ENCODE measurements at places on chromosomes 6 and 20.

DNA sequence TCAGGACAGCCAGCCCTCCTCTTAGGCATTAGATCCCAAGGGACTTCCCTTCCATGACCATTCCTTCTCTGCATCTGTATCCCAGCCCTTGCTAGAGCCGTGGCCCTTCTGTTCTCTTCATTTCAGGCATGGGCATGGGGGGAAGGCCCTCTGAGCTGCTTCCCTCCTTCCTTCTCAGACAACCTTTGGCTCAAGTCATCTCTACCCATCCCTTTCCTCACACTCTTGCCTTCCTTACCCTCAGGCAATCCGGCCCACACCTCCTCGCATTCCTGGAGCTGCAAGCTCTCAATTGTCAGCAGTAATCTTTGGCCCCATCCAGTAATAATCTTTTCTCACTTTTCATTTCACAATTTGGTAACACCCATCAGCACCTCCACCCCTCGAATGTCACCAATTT lies 426.9 kb upstream of the JARID2 start:
- DNase-seq, result no peak

- no peak for DNase-seq
These were observed 319.5 kb downstream of the PRL start for GRCh38 chr6:21977346-21977745.

- DNase-seq, result no peak
These were observed 1.4 kb downstream of the PHACTR1 start for GRCh38 chr6:12718015-12718414.

GRCh38 chr6:15441215-15441868 lies 195.5 kb downstream of the JARID2 start:
- no peak for DNase-seq

DNA sequence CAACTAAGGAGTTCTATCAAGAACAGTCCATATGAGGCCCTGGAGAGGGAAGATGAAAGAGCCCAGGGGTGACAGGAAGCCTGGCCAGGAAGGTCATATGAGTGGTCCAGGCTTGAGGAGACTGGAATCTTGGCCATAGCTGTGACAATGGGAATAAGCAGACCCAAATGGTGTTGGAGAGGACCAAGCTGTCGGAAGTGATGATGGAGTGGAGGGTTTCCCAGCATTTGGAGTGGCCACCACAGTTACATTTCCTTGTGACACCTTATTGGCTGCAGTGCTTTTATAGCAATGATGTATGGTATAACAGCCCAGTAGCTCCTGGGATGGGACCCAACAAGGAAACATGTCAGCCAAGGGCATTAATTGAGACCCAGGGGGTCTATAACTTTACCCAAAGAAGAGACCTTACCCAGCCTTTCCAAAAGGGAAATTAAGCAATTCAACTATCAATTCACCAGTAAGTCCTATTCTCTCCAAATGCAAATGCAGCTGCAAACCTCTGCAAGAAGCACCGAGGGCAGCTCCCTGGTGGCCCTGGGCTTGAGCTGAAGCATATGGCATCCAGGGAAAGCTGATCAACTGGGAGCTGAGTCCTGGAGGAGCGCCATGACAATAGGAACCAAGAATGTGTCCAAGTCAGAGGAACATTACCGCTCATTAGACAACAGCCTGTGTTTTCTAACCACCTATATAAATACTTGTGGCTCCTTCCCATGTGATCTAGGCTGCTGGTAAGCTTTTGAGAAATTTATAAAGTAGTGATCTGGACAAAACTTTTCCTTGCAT lies 219.4 kb downstream of the SOD2 start:
- DNase-seq, result no peak

DNA sequence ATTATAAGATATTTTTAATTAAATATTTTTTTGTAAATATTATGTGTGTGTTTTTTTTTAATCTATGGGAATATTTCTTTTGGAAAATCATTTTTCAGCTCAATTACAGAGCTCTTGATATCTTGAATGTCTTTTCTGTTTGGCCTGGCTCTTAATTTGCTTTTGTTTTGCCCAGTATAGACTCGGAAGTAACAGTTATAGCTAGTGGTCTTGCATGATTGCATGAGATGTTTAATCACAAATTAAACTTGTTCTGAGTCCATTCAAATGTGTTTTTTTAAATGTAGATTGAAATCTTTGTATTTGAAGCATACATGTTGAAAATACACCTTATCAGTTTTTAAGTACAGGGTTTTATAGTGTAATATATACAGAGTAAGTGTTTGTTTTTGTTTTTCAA lies 2.6 kb downstream of the ID4 start:
- DNase-seq, result no peak

DNA sequence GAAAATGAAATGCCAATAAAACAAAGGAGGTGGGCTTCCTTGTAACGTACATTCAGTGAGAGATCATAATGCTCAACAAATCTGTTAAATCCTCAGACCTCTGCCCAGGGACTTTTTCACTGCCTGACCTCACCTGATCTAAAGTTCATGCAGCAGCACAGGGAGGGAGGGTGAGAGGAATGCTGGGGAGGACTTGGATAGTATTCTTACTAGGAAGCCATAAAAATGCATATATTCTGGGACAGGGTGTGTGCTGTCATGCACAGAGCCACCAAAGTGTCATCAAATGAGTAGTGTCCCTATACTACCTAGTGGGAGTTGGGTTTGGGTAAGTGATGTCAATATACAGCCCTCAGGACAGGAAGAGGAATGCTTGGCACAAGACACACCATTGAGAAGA lies 32.6 kb downstream of the CLIC5 start:
- no peak for DNase-seq

- DNase-seq, result no peak
These were observed 12.9 kb downstream of the TPMT start for GRCh38 chr6:18141805-18142590.

DNA sequence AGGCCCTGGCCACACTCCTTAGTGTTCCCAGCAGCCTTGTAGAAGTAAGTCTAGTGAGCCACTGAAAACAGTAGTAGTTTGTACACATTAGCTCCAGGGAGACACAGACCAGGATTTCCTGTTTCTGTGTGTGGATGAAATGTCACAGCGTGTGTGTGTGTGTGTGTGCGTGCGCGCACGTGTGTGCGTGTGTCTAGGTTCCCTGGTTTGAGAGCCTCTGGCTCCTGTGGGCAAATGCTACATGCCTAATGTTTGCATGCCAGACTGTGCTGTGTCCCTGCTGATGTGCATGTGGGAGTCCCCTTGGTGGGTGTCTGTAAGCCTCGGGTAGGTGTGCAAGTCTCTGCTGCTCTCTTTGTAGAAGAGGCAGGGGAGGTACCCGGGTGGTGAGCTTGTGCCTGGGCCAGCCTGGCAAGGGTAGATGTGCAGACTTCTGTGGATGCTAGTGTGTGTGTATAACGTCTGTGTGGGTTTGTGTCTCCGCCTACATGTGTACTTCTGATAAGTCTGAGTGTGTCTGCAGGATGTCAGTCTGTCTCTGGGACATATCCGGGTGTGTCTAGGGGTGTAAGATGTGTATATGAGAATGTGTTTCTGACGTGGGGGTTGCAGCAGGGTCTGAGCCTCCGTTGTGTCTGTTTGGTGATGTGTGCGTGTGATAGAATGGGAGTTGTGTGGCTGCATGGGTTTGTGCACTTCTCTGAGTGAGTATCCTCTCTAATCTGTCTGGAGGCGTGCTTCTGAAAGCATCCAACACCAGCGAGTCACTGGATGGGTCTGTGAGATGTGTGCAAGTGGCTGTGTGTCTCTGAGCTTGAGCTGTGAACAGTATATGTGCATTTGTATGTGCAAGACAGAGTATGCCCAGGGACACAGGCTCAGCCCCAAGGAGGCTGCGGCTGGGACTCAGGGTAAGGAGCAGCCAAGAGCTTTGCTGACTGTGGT lies 19.0 kb upstream of the TLDC2 start:
- no peak for DNase-seq

GRCh38 chr6:89368999-89369398 lies 16.5 kb upstream of the UBE2J1 start:
- DNase-seq, result no peak

DNA sequence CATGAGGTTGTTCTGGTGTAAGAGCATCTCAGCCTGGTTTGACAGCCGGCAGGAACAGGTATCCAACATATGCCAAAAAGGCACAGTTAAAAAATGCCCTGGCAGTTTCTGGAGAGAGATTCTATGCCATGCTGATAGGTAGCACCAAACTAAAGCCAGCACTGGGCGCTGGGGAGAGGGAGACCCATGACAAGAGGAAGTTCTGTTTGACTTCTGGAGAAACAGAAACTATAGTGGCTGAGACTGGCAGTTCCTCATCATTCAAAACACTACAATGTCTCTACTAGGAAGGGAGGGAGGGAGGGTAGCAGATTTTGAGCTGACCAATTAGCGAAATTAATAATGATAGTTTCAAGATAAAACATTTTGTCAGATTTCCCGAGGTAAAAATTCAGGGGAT lies 174.1 kb downstream of the ADAT2 start:
- DNase-seq, result no peak

DNA sequence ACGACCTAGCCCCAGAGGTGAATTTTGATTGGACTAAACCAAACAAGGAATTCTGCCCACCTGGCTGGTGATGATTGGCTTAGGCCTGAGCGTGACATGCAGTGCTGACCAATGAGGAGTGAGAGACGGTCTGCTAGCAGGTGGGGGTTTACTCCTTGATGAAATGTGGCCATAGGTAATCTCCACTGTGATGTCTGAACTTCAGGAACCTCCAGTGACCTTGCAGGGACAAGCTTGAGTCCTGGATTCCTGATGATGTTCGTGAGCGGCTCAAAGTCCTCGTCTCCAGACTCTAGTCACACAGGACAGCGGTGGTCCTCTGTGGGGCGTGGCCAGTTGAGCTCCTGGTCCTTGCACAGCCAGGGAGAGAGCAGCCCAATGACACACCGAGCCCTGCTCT lies 8.4 kb downstream of the VSX1 start:
- DNase-seq, result no peak

DNA sequence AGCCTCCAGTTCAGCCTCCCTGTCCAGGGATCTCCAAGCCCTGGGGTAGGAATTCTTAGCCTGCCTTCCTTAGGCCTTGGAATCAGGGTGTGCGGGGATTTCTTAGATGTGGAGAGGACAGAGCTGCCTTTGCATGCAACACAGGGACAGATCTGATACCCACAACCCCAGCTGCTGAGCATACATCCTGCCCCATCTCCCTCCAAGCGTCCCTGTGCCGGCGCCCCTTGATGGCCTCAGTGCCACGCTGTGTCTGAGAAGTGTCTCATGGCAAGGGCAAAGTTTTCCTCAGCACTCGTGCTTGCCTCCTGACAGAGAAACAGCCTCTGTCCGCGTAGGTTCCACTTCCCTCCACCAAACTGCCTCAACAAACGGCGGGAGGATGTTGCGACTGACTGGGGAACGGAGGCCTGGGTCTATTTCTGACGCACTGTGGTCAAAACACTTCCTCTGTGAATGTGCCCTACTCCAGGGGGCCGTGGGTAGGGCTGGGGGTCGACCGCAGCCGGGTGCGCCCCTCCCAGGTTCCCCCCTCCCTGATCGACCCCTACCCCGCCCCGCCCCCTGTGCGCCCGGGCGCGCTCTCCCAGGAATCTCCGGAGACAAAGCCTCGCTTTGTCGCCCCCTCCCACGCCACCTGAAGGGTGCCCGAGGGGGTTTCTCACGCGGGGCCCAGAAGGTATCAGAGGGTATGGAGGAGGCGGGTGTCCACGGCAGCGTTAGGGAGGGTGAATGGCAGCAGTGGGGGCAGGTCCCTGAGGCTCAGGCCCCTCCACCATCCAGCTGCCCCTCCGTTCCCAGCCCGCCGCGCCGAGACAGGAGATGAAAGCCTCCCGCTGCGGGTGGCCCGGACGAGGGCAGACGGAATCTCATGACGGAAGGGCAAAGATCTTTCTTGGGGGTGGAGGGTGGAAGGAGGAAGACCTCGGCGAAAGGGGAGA lies 806 bp downstream of the MICAL1 start:
- peak; percentile 47 for DNase-seq

DNA sequence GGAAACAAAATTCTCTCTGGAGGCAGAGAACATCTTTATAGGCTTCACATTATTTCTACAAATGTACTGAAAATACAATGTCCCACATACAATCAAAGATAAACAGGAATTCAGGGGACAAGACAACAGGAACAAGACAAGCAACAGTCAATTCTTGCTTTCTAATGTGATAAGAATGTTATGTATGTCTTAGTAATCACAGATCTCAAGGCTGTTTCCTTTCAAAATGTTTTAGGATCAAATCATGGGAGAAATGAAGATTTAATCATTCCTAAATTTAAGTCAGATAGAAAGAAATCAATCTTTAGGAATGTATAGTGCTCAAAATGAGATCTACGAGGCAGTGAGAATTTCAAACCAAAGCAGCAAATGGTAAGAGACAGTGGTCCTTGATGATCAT lies 32.1 kb downstream of the NEDD9 start:
- no peak for DNase-seq
